ENCODE measurements at places on chromosomes 12 and 14. TPM values are rescaled to one million over a fixed set of nuclear protein-coding genes. Genes with fewer than 3 reads are reported as not detected.

The PEBP1 gene
- 289 TPM for total RNA-seq

The SIX6 gene
- total RNA-seq = not detected

The ATF1 gene
- total RNA-seq = 50.5 TPM

The SLC6A15 gene
- total RNA-seq = 2.4 TPM

The CBLN3 gene
- total RNA-seq = 1.6 TPM

The A2ML1 gene
- not detected for total RNA-seq

The PRPH gene
- 1.6 TPM for total RNA-seq

The TBX3 gene
- 19.1 TPM for total RNA-seq

The PLCZ1 gene
- not detected for total RNA-seq

The RNASE12 gene
- not detected for total RNA-seq

The TSPAN19 gene
- not detected for total RNA-seq

The OR4E2 gene
- total RNA-seq = not detected

The MMP14 gene
- 0.84 TPM for total RNA-seq

The MYF6 gene
- not detected for total RNA-seq

The TEX22 gene
- 0.24 TPM for total RNA-seq

The SRGAP1 gene
- 10.6 TPM for total RNA-seq

Measured in A549 treated with CpdA at 1 μM for 4 hours (cell line).